ENCODE measurements at places on chromosomes 2 and 18. TPM values are rescaled to one million over a fixed set of nuclear protein-coding genes. Genes with fewer than 3 reads are reported as not detected.
A peak's percentile ranks its signal among the peaks of the same experiment; 100 is the strongest.

The ZNF892 gene
- 1.3 TPM for total RNA-seq

- ATAC-seq: no peak
Observed at GRCh38 chr2:2828774-2829368, 497.8 kb upstream of the MYT1L start.

DNA sequence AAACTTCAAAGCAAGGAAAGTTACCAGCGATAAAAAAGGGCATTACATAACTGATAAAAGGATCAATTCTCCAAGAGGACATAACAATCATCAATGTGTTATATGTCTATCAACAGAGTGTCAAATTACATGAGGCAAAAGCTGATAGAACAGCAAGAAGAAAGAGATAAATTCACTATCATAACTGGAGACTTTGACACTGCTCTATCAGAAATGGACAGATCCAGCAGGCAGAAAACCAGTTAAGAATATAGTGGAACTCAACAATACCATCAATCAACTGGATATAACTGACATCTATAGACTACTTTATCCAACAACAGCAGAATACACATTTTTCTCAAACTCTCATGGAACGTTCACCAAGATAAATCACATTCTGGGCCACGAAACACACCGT is 65.0 kb downstream of the ROCK2 start:
- no peak for ATAC-seq

DNA sequence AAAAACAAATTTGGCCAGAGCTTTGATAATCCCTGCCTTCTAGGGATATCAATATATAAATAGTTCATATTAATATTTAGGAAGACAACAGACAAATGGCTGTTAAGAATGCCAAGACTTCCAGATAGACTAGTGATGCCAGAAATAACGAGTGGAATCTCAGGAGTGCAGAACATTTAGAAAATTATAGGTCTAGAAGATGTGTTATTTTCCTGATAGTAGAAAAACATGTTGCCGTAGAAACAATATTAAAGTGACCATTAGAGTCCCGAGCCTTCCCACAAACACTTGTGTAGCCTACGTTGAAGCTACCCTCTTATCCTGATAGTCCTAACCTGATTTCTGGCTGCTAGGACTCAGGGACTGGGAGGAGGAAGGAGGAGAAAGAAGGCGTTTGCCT is 54.3 kb upstream of the ITGA6 start:
- ATAC-seq: no peak

GRCh38 chr2:223264541-223265193 is 212.7 kb downstream of the KCNE4 start:
- ATAC-seq: peak; percentile 66

DNA sequence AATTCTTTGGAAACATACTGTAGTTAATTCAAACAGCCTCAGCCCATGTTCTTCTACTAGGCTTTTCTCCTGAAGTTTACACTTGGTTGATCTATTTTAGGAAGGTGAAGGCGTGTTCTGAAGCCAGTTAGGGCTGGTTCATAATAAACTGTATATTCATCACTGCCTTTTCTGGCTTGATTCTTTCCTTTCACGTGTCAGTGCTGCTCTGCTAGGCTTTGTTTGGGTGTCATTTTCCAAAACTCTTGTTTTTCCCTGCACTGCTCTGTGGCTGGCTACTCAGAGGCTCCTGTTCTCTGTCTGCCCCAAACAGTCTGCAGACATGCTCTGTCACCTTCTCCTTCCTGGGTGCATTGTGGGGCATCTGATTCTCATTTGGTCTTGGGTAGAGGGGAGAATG is 136.1 kb downstream of the PARD3B start:
- ATAC-seq: no peak
